ENCODE measurements at places on chromosomes 6 and 20.

DNA sequence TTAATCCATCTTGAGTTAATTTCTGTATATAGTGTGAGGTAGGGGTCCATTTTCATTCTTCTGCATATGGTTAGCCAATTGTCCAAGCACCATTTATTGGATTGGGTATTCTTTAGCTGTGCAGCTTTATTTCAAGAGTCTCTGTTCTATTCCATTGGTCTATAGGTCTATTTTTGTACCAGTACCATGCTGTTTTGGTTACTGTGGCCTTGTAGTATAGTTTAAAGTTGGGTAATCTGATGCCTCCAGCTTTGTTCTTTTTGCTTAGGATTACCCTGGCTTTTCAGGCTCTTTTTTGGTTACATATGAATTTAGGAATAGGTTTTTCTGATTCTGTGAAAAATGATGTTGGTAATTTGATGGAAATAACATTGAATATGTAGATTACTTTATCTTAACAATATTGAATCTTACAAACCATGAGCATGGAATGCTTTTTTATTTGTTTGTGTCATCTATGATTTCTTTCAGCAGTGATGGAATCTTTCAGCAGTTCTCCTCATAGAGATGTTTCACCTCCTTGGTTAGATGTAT is 47.0 kb downstream of the TNFAIP3 start:
- DNase-seq = no peak

GRCh38 chr20:1841554-1842140 is 53.6 kb upstream of the SIRPA start:
- no peak for DNase-seq

- DNase-seq = no peak
Observed at GRCh38 chr6:71724456-71725125, 161.8 kb upstream of the RIMS1 start.

GRCh38 chr6:152089992-152090391 is 282.5 kb downstream of the ESR1 start:
- no peak for DNase-seq

GRCh38 chr6:83609248-83609647 is 96.9 kb downstream of the PRSS35 start:
- no peak for DNase-seq

GRCh38 chr6:116426551-116426950 is 34.6 kb upstream of the CALHM6 start:
- DNase-seq = no peak

DNA sequence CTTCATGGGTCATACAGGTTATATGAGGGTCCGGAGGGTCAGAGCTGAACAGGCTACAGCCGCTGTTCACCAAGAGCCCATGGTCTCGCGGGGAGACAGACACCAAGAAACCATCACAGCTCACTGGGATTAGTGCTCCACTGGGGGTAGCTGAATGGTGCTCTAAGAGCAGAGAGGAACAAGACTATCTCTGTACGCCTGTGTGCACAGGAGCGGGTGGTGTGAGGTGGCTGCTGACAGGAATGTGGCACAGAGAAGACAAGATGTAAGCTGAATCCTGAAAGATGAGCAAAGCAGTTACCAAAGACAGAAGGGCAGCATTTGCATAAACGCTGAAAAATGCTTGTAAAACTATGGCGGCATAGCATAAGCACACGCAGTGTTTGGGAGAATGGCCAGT is 139.1 kb downstream of the GMPR start:
- no peak for DNase-seq

- no peak for DNase-seq
Observed at GRCh38 chr6:53702316-53702715, 36.8 kb upstream of the KLHL31 start.

DNA sequence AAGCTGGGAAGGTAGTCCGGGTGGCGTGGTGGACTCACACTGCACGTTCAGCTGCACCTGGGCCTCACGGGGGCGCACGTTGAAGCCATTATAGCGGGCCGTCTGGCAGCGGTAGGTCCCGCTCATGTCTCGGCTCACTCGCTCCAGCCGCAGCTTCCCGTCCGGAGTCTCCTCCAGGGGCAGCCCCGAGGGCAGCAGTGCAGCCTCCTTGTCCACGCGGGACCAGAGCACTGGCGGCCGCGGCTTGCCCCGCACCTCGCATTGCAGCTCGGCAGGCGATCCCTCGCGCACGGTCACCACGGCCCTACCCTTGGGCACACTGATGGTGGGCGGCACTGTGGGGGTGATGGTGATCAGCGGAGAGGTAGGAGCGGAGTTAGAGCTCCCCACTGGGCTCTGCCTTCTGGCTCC is 47.6 kb downstream of the MDGA1 start:
- DNase-seq = no peak

GRCh38 chr6:139521338-139521737 is 146.9 kb upstream of the CITED2 start:
- no peak for DNase-seq

- no peak for DNase-seq
Observed at GRCh38 chr6:75275067-75275466, 9.5 kb downstream of the TMEM30A start.

- no peak for DNase-seq
Observed at GRCh38 chr6:112269979-112270566, 15.7 kb upstream of the LAMA4 start.

DNA sequence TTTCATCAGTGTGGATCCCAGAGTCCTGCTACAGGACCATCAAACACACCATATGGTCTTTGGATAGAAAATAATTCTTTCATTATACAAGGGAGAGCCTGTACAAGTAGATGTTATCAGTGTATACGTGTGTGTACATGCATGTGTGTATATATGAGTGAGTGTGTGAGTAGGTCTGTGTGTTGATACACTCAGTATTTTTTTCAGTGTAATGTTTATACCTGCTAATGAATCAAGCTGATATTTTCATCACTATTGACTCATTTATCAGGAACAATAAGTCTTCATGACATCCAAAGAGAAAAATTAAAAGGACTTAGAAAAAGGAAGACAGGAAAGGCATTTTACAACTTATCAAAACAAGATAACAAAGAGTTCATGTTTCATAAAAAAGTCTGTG is 66.5 kb downstream of the EPM2A start:
- no peak for DNase-seq

- DNase-seq = no peak
Observed at GRCh38 chr6:159808647-159809046, 8.6 kb downstream of the PNLDC1 start.

DNA sequence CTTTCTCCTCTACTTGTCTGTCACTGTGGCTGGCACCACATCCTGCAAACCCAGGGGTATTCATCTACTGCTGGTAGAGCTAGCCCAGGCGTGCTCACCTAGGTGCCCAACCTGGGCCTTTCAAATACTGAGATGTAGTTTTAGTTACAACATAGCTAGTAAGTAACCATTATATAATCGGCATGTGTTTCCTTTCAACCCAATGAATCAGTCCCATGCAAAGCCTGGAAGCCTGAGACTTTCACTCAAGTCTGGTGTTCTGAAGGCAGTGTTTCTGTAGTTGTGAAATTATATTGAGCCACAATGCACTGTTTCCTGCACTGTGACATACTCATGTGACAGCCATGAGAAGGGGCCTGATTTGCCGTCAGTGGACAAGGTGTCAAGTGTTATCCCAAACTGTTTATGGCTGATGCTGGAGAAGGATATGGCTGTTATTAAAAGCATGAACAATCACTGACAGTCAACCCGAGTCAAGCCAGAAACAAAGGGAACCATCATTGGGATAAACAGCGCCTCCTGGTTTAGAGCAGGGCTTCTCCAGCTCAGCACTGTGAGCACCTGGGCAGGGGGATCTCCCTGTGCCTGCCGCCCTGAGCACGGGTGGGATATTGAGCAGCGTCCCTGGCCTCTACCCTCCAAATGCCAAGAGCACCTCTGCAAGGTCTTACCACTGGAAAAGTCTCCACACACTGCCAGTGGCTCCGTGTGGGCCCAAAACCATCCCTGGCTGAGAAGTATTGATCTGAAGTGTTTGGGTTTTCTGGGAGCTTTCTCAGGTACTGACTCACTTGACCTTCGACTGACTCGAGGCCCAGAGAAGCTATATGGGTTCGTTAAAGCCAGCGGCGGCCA is 1.6 kb downstream of the PSMA7 start:
- no peak for DNase-seq

DNA sequence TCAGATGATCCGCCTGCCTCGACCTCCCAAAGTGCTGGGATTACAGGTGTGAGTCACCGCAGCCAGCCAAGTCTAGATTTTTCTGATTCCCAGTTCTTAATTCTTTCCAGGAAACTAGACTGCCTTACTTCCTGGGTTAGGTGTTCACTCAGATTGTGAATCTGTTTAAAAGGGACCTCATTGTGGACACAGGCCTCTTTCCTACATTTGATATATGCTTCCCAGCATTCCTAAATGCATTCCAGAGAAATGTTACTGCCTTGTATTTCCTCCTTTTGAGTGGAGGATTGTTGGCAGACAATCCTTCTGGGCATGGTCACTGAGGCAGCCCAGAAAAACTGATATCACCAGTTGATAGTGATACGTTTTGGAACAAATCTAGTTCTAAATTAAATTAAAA is 15.7 kb downstream of the TMEM181 start:
- DNase-seq = no peak

GRCh38 chr6:152124429-152125074 is 317.1 kb downstream of the ESR1 start:
- no peak for DNase-seq

DNA sequence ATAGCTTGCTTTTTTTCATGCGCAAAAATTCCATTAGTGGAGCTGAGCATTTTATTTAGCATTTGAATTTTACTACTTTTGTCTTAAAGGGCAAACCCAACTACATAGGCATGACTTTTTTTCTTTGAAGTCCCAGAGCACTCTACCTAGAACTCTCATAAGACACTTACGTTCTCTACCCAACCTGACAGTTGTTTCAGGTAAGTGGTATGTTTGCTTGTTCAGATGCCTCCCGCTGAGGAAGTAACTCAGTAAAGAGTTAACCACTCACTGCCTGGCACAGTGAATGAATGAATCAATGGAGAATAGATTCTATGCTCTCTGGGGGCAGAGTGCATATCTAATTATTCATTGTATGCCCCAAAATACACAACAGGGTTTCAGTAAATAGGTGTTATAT is 212.3 kb upstream of the PRDM1 start:
- DNase-seq = no peak

- no peak for DNase-seq
Observed at GRCh38 chr20:34922654-34923381, 32.8 kb downstream of the GSS start.

DNA sequence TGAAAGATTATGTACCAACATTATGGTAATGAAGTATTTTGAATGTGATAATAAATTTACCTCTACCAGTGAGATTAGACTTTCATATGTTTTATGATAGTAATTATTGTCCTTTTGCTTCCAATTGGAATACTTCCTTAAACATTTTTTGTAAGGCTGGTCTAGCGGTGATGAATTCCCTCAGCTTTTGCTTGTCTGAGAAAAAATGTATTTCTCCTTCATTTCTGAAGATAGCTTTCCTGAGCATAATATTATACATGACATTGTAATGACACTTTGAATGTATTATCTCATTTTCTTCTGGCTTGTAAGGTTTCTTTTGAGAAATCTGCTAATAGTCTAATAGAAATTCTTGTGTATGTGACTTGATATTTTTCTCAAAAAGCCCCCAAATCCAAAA is 18.6 kb upstream of the EDN1 start:
- no peak for DNase-seq

GRCh38 chr6:31806470-31807272 is at the start of gene LSM2:
Gene LSM2 (minus strand): TSS chr6:31806966. CDS start chr6:31806757, 209 bp downstream.
- DNase-seq = peak; percentile 98

- peak; percentile 47 for DNase-seq
Observed at GRCh38 chr20:60008130-60008808, 50.0 kb downstream of the CDH26 start.

- DNase-seq = no peak
Observed at GRCh38 chr20:49813305-49813974, 812 bp downstream of the SLC9A8 start.

DNA sequence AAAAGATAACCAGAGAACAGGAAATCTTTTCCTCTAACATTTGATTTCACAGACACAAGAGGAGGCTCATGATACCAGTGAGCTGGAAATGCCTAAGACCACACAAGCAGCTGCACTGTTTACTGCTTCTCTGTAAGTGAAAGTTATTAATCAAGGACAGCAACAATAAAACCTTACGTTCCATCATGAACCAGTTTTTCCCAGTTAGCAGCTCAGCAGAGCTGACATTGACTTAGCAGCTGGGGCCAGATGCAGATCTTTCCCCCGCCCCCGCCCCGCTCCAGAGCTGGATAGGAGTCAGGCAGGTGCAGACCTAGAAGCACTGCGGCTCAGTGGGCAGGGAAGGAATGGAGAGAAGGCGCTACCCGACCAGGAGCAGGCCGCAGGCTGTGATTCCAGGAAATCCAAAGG is 275.2 kb downstream of the GMDS start:
- no peak for DNase-seq

DNA sequence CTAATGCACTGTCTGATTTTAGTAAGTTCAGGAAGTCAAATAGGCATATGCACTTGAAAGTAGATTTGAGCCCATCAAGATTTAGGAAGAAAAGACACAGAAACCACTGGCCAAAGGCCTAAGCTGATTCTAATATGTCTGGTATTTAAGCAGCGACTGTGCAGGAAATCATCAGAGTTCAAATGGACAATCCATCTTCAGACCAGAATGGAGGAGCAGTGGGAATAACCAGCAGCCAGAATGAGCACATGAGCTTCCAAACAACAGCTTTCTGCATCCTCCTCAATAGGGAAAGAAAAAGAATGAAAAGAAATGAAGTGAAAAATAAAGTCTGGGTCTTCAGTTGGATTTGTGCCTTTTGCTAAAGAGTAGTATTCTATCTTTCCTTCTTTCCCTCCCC is 50.6 kb downstream of the SOD2 start:
- no peak for DNase-seq

- DNase-seq = no peak
Observed at GRCh38 chr20:1274485-1275311, 8.6 kb downstream of the SNPH start.

- DNase-seq = no peak
Observed at GRCh38 chr20:40639676-40640355, 49.2 kb downstream of the MAFB start.

- DNase-seq = no peak
Observed at GRCh38 chr6:148885925-148886845, 139.4 kb downstream of the UST start.

DNA sequence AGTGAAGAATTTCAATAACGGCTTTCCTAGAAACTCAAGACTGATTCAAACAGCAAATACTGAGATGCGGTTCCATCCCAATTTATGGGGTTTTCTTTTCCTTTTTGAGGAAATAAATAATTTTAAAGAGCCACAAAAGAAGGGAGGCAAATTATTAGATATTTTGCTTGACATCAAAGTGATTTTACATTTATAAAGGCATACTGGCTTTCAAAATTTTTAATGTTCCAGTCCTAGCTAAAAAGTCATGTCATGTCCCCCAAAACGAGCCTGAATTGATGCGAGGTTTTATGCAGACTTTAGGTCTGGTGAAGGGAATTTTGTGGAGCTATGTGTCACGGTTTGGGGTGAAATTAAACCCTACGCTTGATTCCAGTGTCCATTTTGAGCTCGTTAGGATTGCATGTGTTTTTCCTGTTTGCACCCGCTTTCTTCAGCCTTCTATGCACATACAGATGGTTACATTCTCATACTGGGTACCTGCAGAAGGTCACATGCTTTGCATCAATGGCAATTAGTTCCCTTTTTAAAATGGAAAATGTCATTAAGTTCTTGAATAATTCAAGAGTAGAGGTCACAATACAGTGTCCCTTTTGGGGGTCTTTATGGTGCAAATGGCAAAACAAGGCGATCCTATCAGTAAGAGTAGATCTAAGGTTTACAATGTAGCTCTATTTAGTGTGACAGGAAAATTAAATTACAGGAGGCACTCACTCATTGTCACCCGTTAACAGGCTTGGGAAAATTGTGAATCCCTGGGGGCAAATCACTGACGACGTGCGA is 17.3 kb downstream of the FOXA2 start:
- DNase-seq = no peak

- no peak for DNase-seq
Observed at GRCh38 chr6:25290306-25291060, 11.3 kb downstream of the CARMIL1 start.
